ENCODE measurements at places on chromosomes 13 and 19. TPM values are rescaled to one million over a fixed set of nuclear protein-coding genes. Genes with fewer than 3 reads are reported as not detected.

The PHLDB3 gene
- total RNA-seq = 13.2 TPM

The CYP2F1 gene
- total RNA-seq = not detected

The SWSAP1 gene
- 3.4 TPM for total RNA-seq

The CCDC122 gene
- total RNA-seq = 17.1 TPM

The APC2 gene
- total RNA-seq = 0.24 TPM

The CCNE1 gene
- 4.4 TPM for total RNA-seq

The CALR3 gene
- not detected for total RNA-seq

GRCh38 chr19:32828139-32828538, 41.4 kb downstream of the SLC7A9 start:
- no peak for DNase-seq

- DNase-seq = peak; percentile 95
These were observed 20.2 kb downstream of the BBC3 start for GRCh38 chr19:47210689-47211316.

DNA sequence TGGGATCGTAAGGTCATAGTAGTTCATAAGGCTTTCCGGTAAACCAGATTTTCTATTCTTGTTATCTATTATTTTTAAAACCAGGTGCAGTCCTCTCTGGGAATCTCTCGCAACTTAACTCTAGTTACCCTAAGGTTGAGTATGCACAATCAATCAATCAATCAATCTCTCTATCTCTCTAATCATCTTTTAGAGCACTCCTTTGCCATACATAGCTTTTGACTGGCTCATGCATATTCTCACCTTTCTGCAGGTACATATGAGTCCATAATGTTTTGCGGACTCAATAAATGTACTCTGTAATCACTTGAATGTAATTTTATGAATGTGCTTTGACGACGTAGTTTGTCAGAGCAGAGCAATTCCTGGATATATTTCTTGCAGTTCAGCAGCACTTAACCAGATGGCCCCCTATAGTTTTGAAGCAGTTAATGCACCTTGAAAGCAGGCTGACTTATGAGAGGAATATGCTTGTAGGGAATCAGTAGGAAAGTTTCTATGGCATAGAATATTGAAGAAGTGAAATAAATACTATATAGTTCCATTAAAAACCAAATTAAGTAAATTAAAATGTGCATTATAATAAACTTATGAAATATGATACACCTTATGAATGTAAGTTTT, 524.7 kb downstream of the GPC5 start:
- no peak for DNase-seq

- no peak for DNase-seq
These were observed 138.5 kb upstream of the DACH1 start for GRCh38 chr13:72005455-72005854.

GRCh38 chr19:51694318-51695085, 1.4 kb downstream of the SPACA6 start:
- no peak for DNase-seq

DNA sequence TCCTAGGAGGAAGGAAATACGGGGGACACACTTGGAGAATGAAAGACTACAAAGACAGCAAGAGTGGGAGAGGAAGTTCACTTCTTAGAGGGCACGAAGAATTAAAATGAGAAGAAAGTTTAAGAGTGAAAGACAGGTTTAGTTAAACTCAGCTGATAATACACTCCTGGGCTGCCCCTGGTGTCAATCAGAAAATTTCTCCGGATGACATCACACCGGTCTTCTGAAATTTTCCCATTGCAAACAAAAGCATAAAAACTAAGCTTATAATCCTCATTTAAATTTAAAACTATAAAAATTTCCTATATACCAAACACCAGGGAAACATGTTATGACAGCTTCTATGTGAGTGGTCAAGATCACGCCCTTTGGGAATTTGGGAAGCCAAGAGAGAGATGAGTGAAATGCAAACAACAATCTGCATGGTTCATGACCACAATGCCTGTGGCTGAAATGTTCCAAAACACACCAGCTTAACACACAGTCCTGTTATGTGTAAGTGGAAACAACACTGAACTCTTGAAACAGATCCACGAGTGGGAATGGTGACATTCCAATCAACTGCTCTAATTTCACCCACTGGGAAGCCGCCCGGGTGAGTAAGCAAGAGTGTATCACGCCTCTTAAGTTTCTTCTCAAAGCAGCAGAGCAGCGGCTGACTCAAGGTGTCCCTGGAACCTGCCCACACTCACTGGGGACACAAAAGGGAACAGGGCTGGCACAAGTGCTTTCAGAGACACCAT, 49.0 kb downstream of the BRD4 start:
- no peak for DNase-seq

DNA sequence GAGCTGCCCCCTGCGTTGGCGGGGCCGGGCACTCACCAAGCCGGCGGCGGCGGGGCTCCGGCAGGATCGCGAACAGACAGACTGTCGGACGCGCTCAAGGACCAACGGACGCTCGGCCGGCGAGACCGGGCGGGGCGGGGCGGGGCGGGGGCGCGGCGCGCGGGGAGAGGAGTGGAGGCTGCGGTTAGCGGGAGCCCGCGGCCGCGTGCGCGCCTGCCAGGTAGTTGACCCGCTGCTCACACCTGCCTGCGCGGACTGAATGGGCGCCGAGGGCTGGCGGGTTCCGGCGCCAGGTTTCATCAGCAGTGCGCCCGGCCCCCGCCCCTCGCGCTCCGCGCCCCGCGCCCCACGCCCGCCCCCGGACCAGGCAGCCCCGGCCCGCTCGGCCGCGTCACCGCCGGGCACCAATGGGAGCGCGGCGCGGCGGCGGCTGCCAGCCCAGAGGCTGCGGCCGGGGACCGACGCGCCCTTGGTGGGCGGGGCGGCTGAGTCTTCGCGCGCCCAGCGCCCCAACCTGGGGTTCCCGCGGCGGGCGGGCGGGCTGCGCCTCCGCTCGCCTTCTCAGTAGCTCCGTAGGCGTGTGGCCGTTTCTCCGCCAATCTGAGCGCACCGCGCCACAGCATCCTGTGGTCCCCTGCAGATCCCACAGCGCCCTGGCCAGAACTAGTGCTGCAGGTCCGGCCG, at the start of gene SLC7A1:
SLC7A1 (minus strand) TSS at position 309 of the 684 bp plus-strand sequence. CDS start 59,500 bp downstream, outside the sequence.
- DNase-seq = peak; percentile 89

DNA sequence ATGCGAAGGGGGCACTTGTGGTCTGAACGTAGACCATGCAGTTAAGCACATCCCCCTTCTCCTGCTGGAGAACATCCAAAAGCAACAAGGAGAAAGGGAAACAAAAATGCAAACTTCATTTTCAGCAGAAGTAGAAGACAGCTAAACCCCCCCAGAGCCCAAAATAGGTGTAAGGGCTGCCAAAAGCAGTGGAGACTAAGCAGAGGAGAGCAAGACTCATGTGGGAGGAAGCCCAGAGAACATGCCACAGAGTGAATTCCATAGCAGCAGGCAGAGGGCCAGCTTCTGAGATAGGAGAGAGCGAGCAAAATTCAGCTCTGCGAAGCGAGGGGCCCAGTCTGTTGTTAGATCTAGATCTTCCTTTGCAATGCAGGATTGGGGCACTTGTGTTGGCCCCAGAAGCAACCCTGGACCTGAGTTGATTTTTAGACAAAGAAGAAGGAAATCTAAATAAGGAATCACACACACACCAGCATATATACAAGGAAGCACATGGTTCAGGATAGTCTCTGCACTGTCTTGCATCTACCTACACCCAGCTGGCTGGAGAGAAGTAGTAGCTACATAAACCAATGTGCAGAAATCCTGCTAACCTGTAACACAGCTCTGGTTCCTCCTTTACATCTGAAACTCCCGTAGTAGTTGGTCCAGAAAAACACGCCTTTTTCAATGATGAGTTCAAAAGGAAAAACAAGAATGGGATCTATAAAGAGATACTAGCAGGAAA, 199.6 kb downstream of the SPRY2 start:
- no peak for DNase-seq

DNA sequence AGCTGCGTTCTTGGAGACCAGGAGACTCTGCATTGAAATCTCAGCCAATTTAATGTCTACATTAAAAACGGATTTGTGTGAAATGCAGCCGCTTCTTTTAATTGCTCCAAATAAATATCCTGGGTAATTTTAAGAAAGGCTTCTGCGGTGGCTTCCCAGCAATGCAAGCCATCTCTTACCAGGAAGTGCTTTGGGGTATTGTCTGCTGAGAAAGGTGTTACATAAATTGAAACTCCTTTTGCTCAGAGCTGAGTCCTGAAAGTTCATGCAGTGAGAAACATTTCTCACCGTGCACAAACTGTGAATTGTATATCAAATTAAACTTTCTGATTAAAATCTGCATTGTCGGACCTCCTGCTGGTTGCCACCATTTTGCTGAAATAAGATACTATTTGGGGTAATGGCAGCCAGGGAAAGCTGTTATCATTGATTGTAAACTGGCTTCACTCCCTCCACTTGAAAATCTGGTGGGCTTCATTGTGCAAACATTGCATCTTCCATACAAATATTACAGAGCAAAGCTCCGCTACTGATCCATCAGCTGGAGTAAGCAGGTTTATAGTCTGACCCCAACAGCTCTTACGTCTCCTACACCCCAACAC, 59.5 kb downstream of the ZIC5 start:
- no peak for DNase-seq

GRCh38 chr13:85089186-85089585, 710.0 kb downstream of the SLITRK6 start:
- DNase-seq = no peak
